ENCODE measurements at places on chromosomes 1 and 21.

GRCh38 chr1:25619101-25619890, 2.7 kb downstream of the MAN1C1 start:
- DNase-seq, result peak; percentile 93

DNA sequence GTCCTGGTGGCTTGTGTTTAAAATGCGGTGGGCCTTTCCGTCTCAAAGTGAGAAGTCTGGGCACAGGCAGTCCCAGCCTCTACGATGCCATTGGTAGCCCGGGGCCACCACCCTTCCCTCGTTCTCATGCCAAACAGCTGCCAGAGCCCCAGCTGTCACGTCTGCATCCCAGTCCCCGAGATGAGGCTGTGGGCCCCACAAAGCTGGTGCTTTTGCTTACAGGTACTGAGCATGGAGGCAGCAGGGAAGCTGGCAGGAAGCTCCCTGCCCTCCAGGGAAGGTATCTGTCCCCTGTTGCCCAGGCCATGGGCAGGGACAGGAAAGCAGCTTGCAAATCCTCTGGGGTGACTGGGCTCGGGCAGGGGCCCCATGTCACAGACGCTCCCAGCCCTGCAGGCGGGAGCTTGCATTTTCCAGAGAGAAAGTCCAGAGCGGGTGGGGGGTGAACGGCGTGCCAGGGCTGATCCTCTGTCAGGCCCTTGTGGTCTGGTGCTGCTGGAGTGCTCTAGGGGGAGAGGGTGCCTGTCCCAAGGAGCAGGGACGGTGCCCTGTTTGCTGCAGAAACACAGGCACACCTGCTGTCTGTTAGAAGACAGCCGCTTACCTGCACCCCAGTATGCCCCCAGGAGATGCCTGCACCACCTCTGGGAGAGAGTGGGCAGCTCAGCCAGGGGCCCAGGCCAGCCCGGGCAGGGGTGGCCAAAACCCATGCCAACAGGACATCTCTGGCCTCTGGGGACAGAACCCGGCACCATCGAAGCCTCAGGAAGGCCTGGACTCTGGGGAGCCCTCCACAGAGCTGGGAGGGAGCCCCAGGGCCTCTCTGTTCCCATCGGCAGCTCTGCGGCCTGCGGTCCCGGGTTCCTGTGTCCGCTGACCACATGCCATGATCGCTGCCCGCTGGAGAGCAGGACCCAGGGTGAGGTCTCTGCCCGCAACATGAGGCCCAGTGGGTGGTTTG, 45.9 kb downstream of the SLX9 start:
- peak; percentile 34 for DNase-seq

DNA sequence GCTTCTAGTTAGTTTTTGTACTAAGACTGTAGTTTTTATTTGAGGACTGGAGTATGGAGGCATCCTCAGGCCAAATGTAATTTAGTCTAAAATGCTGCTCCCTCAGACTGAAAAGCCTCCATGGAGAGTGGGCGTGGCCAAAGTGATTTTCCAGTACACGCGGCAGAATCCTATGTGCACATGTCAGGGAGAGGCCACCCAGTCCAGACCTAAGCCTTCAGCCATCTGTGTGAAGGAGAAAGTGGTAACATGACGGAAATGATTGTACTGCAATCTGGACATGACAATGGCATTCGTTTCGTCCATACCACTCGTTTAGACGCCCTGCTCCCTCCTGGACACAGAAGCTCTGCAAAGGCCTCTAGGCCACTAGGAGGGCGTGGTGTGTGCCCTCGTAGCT, 56.2 kb downstream of the PCP4 start:
- no peak for DNase-seq

- no peak for DNase-seq
Measured at GRCh38 chr1:93304716-93305138, 41.0 kb upstream of the DR1 start.

DNA sequence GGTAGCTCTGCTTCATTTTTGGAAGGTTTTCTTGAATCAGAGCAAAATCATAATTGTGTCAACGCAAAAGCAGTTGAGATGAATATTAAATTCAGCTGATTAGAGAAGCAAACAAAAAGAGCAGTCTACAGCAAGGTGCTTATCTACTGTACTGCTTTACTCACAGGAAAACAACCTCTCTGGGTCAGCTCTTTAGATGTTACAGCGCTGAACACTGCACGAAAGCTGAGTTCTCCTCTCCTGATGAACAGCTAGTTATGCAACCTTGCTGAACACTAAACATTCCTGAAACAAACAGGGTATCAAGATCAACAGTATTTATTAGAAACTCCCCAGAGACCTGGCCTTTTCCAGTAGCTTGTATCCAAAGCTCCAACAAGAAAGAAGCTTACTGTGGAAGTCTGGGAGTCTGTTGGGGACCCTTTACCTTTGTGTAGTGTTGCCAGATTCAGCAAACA, 41.3 kb downstream of the TBCE start:
- no peak for DNase-seq

GRCh38 chr1:206939841-206940587, 6.3 kb downstream of the PIGR start:
- no peak for DNase-seq

DNA sequence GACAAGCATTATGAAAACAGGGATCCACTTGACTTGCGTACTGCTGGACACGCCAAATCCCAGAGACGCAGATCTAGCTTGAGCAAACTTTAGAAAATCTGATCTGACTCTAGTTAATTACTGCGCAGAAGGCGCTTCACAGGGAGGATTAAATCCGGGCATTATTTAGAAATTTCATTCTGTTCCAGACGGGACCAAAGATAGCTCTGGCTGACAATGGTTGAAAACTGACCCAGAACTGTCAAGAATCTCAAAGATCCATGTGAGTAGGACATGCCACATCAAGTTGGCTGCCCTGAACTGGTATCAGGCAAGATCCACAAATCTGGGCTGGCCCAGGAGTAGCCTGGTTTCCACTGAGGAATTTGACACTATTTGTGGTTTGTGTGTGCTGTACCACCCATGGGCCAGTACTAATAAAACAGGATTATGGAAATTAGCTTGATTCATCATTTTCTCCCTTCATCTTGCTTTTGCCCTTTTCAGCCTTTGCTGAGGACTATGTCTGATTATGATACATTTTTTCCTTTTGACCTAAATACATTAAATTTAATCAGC, 171.0 kb downstream of the VAV3 start:
- DNase-seq, result no peak

DNA sequence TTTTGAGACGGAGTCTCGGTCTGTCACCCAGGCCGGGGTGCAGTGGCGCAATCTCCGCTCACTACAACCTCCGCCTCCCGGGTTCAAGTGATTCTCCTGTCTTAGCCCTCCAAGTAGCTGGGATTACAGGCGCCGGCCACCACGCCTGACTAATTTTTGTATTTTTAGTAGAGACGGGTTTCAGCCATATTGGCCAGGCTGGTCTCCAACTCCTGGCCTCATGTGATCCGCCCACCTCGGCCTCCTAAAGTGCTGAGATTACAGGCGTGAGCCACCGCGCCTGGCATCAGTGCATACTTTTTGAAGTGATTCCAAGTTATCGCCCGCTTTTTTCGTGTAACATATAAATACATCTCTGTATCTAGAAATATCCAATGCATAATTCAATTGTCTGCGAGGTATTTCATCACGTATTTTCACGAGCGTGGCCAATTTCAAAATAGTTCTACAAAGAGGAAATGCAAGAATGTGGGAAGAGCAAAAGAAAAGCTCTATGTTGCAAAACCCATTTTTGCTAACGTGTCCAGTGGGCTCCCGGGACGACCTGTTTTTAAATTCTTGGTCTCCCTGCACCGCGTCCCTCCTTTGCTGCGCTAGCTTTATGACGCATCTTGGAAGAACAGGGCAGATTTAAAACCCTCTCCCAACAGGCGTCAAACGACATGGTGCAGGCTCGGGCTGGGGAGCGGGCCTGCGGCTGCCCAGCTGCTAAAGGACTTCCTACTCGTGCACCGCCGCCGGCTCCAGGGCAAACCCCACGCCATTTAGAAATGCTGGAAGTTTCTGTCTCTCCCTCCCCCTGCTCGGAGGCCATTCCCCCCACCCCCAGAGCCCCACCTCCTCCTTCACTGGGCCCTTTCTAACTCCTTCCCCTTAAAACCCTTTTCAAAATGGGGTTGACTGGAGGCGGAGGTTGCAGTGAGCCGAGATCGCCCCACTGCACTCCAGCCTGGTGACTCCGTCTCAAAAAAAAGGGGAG, 923 bp upstream of the IFNGR2 start:
- peak; percentile 81 for DNase-seq

DNA sequence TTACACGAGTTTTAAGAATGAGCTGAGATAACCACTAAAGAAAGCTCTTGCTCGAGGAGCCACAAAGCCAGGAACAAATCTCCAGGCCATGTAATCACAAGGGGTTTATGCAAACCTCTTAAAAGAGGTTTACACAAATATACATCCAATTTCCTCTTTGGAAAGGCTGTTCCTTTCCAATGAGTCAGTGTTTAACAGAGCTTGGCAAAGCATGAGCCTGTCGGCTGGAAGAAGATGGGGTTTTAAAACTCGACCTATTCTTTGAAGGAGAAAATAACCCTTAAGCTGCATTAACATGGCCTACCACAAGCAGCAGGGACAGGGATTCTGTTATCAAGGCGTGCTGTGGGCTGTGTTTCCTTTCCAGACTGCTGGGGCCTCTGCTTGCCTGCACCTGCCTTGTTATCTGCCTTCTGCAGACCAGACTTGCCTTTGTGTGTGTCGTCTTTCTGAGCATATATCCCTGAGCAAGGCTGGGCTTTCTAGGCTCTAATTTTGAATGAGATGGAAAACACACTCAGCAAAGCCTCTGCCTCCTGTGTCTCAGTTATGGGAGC, 40.6 kb upstream of the CYP2J2 start:
- no peak for DNase-seq

DNA sequence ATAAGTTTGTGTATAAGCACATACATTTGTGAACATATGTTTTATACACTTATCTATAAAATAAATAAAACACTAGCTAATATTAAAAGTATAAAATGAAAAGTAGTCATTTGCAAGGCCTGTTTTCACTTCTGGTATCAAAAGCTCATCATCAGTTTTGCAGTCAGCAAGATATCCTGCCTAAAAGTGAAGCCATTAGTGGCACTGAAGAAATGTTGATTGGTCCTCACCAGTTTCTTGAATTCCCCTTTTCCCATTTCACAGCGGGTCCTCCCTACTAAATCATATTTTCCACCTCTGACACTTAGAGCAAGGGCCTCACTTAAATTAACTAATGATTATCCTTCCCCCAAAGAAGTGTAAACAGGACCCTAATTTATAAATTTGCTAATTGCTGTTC, 6.7 kb downstream of the TBX15 start:
- DNase-seq, result no peak

DNA sequence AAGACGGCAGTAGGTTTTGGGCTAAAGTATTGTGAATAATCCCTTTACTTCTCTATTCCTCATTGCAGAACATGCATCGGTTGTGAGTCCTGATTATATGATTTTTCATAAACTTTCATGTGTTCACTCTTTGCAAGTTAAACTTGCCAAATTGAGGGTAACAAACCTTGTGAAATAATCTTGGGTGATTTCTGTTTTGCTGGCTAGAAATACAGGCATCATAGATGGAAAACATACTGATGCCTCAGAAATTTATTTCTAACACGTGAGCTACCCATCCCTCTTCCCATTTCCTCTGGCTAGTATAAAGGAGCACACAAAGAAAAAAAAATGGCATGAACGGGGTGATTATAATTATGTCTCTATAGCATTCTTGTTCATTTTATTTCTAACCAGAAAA, 39.6 kb downstream of the RGS5 start:
- DNase-seq, result no peak

GRCh38 chr1:166703141-166703540, 136.1 kb upstream of the POGK start:
- DNase-seq, result no peak

GRCh38 chr1:91513160-91513559, 12.5 kb downstream of the CDC7 start:
- DNase-seq, result no peak

- DNase-seq, result no peak
Measured at GRCh38 chr21:29641635-29642550, 297.9 kb downstream of the GRIK1 start.

- peak; percentile 43 for DNase-seq
Measured at GRCh38 chr1:205374210-205375078, 17.7 kb upstream of the KLHDC8A start.

- DNase-seq, result no peak
Measured at GRCh38 chr1:23984417-23985186, 4.5 kb upstream of the SRSF10 start.

DNA sequence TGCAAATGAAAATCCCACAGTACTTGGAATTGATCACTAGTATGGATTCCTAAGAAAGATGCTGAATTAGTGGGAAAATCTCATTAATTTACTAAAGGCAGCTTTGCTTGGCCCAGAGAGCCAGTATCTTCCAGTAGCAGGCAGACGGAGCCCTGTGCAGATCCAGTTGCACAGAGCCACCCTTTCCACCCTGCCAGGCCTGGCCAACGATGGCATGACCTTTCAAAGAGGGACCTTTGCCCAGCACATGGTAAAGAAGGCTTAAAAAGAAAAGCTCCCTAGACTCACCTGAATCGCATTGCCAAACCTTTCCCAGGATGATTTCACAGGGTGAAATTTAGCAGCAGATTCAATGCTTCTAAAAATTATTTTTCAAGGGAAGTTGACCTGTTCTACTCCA, 170.5 kb upstream of the CAMK1G start:
- DNase-seq, result no peak

DNA sequence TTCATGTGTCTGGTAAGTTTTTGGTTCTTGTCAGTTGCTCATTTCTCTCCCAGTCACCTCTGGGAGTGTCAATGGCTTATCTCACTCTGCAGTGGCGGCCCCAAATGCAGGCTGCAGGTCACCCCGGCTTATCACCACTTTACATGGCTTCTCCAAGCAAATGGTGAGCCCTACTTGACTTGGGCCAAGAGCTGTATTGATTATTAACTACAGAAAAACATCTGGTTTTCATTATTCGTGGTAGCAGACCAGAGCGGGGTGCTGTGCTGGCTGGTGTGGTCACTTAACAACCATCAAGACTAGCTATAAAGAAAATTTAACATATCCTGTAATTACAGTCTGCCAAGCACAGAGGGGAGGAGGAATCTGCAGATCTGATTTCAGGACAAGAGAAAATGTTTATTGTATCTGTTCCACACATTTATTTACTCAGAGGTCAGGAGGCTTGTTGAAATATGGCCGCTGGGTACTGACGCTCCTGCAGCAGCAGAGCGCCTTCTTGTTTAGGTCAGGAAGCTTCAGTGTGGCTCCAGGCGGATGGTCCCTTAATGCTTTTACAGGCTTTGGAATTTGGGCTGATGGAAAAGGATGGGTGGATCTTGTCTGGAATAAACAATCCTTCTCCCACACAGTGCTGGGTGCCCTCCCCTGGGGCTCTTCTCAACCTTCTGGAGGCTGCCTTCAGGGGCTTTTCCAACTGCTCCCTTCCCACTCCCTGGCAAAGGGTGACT, 87.8 kb downstream of the HLX start:
- DNase-seq, result no peak
